ENCODE measurements at places on chromosomes 3 and 15.
A peak's percentile ranks its signal among the peaks of the same experiment; 100 is the strongest.

- no peak for DNase-seq
These were observed 52.0 kb downstream of the CBLB start for GRCh38 chr3:105816833-105817232.

DNA sequence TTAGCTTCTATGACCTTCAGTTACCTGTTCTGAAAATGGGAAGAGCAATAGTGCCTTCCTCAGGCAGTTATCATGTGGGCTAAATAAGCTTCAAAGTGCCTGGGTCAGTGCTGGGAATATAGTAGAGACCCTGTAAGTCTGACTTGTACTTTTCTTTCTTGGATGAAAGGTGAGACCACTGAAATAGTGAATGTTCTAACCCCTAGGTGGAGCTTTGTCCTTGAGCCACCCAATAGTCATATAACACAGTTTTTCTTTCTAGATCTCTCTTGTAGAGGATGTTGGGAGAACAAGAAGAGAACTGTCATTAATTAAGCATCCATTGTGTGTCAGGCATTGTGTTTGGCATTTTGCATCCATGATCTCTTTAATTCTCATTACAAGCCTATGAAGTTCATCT, 13.0 kb upstream of the BFSP2 start:
- no peak for DNase-seq

DNA sequence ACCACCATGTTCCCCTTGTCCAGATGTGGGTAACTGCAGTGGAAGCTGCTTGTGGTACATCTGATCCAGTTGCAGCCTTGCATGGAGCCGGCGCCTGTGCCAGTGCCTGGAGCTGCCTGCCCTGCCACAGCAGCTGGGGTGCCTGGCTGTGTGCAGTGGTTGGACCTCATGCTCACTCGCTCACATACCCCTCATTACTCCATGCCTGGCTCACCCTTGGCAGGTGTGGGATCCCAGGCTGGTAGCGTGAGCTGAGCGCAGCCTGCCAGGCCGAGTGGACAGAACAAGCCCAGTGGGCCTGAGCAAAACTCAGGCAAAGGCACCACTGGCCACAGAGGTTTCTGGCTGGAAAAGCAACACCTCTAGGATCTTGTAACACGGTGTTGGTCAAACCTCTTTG, 35.7 kb downstream of the ROPN1B start:
- DNase-seq: no peak

DNA sequence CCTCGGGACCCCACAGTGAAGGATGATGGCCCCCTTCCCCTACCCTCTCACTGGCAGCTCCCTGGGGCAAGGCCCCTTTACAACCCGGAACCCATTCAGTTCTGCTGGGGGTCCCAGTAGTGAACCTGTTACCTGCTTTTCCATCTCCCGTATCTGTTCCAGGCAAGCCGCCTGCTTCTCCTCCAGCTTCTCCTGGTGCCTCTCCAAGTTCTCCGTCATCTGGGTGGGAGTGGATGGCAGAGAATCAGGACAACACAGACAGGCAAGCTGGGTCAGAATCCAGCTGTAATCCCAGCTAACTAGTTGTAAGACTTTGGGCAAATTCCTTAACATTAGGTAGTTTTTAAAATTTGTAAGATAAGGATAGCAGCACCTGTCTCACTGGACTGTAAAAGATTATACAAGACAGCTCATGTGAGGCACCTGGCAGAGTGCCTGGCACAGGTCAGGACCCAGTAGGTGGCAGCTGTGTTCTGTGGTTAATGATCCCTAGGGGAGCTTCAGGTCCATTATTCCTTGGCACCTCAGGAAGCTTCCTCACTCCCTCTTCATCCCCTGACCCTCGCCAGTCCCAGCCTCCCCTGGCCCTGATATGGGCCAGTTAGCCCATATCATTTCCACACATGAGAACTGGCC, 6.4 kb upstream of the ANKRD63 start:
- DNase-seq: peak; percentile 84

GRCh38 chr3:99858469-99858868, 40.8 kb downstream of the CMSS1 start:
- no peak for DNase-seq

DNA sequence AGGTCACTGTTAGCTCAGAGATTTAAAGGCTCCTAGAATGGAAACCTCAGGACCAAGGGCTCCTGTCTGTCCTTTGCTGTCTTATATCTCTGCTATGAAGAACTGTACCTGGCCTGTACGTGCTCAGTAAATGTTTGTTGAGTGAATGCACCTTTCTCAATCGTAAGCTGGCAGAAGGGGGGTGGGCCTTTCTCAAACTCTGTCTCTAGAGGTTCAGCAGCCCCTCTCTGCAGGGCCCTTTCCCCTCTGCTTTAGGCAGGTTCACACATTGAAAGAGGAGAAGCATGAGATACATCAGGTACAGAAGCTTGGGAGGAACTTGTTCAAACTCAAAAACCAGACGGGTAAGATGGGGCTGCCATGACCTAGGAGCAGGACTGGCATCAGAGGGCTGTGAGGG, 155.6 kb downstream of the GOLGA6L4 start:
- no peak for DNase-seq

DNA sequence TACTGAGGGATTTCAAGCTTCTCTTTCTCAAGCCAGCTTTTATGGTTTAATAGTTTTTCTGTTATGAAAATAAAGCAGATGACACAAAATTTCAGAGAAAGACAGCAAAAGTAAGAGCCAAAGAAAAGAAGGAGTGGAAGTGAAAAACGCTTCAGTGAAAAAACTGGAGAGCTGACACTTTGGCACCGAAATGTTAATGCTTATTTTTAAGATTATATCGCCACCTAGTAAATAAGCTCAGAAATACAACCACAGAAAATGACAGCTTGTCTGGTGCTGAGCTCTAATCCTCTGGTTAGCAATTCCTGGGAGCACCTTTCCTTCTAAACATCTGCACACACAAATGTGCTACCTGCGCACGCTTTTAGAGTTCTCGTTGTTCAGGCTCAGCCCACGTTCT, 101.6 kb downstream of the ZPLD1 start:
- DNase-seq: no peak

GRCh38 chr3:182533394-182533793, 259.9 kb upstream of the ATP11B start:
- DNase-seq: no peak

DNA sequence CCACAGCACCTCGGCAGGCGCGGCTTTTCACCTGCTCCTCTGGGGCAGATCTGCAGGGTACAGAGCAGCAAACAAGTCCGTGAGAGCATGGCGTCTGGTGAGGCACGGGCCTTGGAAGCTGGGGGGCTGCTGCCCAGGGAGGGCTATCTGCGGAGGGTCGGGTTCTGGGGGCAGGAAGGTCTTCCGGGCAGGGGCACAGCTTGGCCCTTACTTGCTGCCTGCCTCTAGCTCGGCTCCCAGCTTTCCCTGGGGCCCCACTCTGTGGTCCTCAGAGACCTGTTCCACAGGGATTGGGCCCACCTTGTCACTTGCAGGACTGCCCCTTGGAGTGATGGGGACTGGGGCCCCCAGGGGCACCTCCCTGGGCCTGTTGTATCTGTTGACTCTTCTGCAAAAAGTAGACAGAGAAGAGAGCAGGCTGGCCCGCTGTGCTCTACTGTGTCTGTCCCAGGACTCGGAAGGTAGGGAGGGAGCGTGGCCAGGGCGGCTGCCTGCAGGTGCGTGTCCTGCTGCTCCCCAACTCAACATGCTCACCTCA, 84.1 kb downstream of the TBC1D2B start:
- no peak for DNase-seq

DNA sequence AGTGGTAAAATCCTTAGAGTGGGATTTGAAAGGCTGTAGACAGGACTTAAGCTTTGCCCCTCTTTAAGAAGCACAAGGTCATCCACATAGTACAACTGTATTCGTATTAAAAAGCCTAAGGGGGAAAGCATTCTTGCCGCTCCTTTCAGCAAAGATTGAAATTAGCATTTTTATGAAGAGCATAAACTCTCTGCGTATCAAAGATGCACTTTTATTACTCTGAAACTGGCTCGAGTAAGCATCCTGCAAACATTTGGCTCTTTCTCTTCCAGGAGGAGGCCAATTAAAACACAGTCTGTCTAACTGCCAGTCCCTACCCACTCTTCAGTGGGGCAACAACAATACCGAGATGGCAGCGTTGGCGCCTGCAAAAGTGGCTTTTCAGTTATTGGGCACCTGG, 192.5 kb upstream of the TPRG1 start:
- no peak for DNase-seq

GRCh38 chr15:49742381-49742780, 121.5 kb downstream of the DTWD1 start:
- peak; percentile 64 for DNase-seq

DNA sequence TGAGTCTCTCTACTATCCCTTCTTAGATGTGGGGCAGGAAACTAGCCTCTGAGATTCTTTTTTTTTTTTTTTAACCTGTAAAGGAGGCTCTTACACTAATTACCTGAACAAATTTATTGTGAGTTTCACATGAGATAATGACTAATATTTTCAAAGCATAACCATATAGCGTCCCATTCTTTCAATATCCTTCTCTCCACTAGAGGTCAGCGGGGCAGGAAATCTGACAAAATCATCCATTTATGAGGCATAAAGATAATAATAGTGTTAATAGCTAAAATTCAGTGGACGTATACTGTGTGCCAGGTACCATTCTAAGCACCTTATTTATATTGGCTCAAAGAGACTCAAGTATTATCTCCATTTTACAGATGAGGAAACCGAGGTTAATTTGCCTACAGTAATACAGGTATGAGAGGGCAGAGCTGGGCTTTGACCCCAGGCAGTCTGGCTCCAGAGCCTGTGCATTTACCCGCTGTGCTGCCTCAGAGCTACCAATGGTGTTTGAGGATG, 16.3 kb upstream of the SMAD6 start:
- no peak for DNase-seq

All from left lobe of liver (tissue), 2 donors.